Endodermal cell (in vitro differentiated cells): ENCODE measurements at places on chromosomes 6 and 20.

DNA sequence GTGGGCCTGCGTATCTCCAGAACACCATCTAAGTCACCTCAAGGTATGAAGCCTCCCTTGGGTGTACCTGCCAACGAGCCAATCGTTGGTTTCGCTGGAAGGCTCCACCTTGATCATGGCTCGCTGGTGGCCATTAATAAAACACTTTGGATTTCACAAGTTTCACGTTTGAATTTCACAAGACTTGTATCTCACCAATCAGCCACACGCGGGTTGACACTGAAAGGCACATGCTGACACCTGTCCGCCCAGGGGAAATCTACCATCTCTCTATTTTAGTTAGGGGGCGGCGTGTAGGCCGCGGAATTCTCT, 586 bp upstream of the HMGA1 start:
- no peak for DNase-seq

- no peak for DNase-seq
Observed at GRCh38 chr6:124536842-124537191, 425.4 kb upstream of the RNF217 start.

GRCh38 chr20:3795511-3796468, at the start of gene CDC25B:
TSS of gene CDC25B (plus strand) at chr20:3796310. CDS start at chr20:3796532, 222 bp downstream.
- DNase-seq: peak; percentile 97

- DNase-seq: no peak
Observed at GRCh38 chr6:24079076-24079475, 46.9 kb upstream of the NRSN1 start.

DNA sequence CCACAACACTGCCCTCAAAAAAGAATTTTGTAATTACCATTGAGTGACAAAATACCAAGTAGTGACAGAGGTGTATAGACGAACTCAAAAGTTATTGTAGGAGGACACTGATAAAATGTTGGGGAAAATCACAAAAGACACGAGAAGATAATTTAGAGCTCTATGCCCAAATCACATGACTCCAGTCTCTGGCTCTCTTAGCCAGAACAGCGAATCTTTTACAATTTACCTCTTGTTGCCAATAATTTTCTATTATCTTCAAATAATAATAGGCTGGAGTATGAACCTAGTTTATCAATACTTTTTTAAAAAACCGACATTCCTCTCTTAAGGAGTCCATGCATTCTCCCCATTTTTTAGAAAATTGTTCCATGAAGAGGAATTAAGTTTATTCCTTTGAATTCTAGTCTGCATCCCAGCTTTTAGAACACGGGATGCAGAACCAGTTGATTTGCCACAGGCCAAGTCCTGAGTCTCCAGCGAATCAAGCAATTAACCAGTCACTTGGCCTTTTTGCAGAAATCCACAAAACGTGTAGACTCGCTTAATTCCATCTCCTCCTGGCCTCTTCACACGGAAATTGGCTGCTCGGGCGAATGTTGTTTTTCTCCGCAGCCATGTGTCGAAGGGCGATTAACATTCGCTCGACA, 507 bp upstream of the RIPPLY2 start:
- DNase-seq: no peak

DNA sequence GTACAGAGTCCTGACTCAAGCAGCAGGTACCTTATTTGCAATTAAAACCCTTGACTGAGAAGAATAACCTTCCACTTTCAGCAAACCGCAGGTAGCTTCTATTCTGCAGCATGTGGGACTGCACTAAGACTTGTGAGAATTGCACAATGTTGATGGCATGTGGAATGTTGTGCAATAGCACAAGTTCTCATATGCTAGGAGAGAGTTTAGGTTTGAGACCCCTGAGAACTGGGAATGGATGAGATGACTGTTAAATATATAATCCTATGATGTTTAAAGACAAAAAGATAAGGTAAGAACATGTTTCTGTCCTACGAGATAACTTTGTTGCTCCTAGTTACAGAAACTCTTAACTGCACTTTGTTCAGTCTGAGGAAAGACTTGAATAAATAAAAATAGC, 194.6 kb downstream of the OTOR start:
- no peak for DNase-seq

- DNase-seq: no peak
Observed at GRCh38 chr20:62624719-62625453, 17.4 kb upstream of the SLCO4A1 start.

DNA sequence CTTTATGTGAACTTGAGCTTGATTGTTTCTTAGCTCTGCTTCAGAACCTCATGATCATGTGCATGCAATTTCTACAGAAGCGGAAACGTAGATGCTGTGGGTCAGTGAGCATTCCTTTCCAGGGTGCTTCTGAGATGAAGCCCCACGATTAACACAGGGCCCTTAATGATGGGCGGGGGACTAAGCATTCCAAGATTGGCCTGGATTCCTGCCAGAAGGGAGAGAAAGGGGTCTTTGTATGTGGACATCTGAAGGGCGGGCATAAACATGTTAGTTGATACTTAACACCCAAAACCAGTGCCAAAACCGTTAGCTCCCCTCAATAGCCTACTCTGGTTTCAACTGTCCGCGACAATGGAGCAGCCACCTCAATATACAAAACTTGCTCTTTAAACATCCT, 46.9 kb upstream of the POU3F2 start:
- DNase-seq: no peak

DNA sequence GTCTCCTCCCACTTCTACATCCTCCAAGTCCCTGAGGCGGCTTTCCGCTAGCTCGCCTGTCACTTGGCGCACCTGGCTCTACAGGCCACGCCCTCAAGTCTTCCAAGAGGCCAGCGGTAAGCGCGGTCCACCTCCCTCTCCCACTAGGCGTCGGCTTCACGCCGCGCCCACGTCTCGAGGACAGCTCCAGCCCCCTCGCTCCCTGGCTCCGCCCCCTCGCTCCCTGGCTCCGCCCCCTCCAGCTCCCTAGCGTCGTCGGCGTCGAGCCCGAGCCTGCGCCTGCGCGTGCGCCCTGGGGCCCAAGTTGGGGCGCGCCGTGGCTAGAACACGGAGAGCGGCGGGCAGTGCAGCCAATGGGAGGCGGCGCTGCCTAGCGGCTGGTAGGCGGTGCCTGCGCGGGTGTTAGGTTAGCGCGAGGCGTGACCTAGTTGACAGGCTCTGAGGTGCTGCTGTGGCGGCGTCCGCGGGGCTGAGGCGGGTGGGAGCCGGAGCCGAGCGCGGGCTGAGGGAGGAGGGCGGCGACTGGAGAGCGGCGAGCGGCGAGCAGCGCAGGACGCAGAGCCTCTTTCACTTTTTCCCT, at the start of gene MACROD2:
Gene MACROD2, plus strand, starts transcription at position 431 of the 580 bp plus-strand sequence.
- peak; percentile 99 for DNase-seq

- no peak for DNase-seq
Observed at GRCh38 chr6:6746333-6746969, 157.9 kb downstream of the LY86 start.

- no peak for DNase-seq
Observed at GRCh38 chr6:72626126-72626525, 4.3 kb downstream of the KCNQ5 start.
